Stimulated activated CD4-positive, alpha-beta T cell treated with anti-CD3 and anti-CD28 coated beads, Interleukin-12 subunit alpha, Interleukin-12 subunit beta, amount 100 ng/mL, for 24 hours (primary cell): ENCODE measurements at places on chromosomes 3 and 15.

DNA sequence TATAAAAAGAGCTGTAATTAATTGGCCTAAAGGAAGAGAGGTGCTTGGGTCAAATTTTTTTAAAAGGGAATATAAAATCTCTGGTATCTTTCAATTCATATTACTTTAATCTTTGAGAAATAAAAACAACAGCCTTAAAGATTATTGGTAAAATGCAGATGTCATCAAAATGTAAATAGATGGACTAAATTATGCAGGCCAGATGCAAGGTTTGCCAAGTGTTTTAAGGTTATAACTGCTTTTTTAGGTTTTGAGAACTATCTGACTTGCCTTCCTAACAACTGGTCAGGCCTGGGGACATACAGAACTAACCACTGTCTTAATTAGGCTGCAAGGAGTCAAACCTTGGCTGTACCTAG, 20.0 kb upstream of the OR5H1 start:
- DNase-seq = no peak

- DNase-seq = no peak
These were observed 6.0 kb upstream of the TM2D3 start for GRCh38 chr15:101657968-101658784.

- DNase-seq = no peak
These were observed 131.9 kb upstream of the STAC start for GRCh38 chr3:36248374-36248773.

DNA sequence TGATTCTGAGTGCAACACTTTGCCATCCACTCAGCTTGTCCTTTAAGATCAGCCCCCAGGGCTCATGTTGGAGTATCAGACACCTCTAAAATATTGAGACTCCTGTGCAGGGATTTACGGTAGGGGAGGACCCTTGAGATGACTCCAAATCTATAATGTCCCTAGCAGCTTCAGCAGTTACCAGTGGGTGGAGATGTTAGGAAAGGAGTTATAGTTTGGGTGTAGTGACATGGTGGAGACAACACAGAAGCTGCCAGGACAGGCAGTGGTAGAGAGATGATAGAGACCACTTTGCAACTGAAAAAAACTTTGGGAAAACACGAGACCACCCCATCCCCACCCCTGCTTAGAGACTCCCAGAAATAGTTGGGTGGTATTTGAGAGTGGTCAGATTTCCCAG, 43.3 kb upstream of the GSK3B start:
- DNase-seq = no peak

GRCh38 chr3:98553753-98554152, 22.0 kb downstream of the GPR15 start:
- DNase-seq = no peak

DNA sequence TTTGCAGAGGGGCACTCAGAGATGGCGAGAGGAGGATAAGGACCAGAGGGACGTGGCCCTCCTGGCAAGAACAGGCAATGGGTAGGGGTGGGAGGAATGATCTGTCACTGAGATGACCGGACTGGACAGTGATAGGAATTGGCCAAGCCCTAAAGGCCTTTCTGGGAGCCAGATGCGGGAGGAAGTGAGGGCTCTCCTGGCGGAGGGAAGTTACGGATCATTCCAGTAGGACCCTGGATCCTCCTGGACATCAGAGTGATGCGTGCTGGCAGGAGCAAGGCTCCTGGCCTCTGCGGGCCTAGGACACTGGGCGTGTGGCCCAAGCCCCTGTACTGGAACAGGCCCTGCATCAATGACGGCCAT, 23.4 kb downstream of the KIF7 start:
- DNase-seq = no peak

- DNase-seq = no peak
These were observed 232.6 kb upstream of the LRTM1 start for GRCh38 chr3:55160241-55160983.

DNA sequence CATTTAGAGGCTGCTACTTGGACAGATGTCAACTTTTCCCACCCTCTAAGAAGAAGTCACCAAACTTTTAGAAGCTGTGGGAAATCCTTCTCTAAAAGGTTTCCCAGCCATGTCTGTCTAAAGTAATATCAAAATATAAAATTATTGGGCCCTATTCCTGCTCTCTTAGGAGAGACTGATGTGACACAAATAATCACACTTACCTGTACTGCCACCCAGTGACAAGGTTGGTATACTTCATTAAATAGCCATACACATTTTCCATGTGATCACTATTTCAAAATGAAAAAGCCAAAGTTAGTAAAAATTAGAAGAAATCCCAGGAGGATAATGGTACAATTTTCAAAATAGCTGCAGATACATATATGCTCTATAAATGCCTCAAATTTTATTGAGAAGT, 12.6 kb downstream of the OSBPL11 start:
- no peak for DNase-seq

- DNase-seq = no peak
These were observed 55.9 kb upstream of the PIK3CB start for GRCh38 chr3:138890555-138891187.

DNA sequence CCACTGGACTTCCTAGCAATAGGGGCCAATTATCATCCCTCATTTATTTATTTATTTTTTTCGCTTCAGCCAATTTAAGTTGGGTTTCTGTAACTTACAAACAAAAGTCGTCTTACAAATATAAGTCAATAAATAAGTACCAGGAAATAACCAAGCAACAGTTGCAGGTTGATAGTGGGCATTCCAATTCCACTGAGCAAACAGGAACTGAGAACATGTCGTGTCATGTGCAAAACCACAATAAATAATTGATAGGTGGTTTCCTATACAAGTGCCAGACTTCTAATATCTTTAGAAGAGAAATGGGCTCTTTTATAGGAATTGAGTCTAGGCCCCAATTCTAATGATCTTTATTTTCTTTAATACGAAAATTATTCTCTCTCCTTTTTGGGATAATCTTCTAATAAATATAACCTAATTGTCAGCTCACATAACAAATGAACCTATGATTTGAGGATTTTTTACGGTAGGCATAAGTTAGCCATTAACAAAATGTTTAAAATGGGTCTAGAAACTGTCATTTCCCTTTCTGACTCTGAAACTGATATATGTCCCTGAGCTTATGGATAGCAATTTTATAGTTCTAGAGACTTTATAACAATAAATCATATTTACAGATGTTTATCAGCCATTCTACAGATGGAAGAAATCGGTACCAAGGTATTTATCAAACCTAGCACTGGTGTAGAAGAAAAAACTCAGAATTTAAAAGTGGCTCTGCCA, 571.8 kb downstream of the FOXP1 start:
- no peak for DNase-seq

GRCh38 chr15:68962465-68962864, 32.1 kb downstream of the SPESP1 start:
- no peak for DNase-seq

- DNase-seq = no peak
These were observed 34.3 kb downstream of the DNAH1 start for GRCh38 chr3:52350416-52350815.

- no peak for DNase-seq
These were observed 8.3 kb upstream of the BBX start for GRCh38 chr3:107514453-107514852.

- no peak for DNase-seq
These were observed 35.4 kb upstream of the RAB6B start for GRCh38 chr3:133931084-133931483.

DNA sequence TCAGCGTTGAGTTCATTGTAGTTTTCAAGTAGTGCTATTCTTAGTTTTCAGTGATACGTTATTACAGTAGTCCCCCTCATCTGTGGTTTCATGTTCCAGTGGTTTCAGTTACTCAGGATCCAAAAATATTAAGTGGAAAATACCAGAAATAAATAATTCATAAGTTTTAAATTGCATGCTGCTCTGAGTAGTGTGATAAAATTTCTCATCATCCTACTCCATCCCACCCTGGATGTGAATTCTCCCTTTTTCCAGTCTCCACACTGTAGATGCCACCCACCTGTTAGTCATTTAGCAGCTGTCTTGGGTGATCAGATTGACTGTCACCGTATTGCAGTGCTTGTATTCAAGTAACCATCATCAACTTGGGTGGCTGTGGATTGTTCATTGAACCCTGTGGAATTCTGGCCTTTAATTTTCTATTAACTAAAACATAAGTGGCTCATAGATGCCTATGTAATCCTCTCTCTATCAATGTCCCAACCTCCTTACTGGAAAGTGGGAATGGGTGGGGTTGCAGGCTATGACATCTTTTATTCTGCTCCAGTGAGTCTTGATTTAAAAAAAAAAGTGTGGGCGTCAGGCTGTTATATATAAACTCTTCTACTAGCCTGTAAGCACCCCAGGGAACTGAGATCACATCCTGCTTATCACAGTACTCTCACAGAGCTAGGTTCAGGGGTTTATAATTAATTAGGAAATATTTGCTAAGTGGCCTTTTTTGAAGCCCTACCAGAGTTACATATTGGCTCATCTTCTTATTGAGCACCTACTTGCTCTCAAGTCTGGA, 97.5 kb downstream of the CFAP20DC start:
- no peak for DNase-seq

DNA sequence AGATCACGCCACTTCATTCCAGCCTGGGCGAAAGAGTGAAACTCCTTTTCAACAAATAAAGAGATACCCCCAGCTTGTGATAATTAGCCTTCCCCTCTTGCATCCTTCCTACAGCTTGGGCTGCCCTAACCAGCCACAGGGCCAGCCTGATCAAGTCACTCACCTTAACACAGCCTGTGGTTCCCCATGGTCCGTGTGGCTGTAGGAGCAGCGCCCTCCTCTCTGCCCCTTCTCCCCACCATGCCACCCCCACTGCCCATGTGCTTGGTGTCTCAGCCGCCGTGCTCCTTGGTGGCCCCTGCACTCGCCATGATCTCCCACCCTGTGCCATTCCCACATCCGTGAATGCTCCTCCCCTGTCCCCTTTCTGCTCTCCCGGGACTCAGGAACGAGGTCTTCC, 13.2 kb upstream of the RPP14 start:
- no peak for DNase-seq

DNA sequence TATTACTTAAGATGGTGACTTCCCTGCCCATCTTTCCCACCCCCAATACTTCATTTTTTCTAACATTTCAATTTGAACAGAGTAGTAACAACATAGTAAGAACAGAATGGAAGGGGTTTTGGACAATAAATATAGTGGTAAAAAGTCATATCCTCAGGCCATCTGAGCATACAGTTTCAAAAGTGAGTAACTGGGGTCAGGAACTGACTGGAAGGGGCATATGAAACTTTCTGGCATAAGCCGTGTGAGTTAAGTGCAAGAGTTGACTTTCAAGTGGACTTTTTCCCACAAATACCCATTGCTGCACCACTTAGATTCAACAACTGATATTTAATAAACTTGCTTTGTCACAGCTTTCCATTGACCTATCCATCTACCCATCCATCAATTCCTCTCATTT, 153.5 kb upstream of the IL12A start:
- DNase-seq = no peak

DNA sequence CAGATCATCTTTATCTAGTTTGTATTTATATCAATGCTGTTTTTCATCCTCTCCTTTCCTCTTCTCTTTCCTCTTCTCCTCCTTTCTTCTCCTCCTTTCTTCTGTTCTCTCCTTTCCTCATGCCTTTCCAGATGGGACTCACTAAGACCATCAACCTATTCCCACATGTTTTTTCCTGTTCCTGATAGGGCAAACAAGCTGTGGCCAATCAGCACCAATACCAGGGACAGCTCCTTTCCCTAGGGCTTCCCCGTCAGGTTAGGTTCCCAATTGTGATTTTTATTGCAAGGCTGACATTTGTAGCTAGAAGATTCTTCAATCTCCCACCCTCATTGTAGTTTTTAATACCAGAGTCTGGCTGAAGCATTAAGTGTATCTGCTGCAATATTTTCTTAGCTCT, 76.3 kb upstream of the COL8A1 start:
- no peak for DNase-seq

DNA sequence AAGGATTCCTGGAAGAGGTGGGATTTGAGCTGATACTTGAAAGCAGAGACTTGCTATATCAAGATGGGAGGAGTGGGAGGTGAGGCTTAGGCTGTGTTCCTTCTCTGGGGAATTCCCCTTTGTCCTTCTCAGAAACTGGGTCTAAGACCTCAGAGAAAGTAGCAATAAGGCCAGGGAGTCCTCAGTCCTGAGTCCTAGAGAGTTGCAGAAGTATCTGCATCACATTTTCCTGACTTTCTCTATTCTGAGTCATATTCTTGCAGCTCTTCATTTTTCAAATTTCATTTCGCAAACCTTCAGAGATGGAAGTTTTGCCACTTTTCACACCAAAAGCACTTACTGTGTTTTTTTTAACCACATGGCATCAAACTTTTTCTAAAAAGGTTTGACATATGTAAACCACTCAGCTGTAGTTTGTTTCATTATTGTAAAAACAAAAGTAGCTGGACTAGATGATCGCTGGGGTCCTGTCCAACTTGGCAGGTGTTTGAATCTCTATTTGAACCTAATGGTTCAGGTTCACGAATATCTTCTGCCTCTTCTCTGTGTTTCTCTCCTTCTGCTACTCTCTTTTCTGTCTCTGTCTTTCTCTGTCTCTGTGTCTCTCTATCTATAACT, 21.3 kb downstream of the COLQ start:
- no peak for DNase-seq

GRCh38 chr3:25604107-25604805, 60.5 kb downstream of the TOP2B start:
- no peak for DNase-seq

DNA sequence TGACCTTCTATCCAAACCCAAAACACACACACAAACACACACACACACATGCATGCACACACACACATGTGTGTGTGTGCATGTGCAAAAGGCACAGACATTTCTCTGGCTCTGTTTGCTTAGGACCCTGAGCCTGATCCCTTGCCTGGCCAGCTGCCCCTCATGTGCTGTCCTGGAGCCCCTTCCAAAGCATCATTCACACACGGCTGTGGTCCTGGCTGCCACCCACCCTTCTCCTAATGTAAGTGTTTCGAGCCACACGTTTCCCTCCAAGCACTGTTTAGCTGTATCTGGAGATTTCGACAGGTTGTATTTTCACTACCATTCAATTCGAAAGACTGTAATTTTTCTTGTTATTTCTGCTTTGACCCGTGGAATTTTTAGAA, 45.8 kb upstream of the KLF13 start:
- no peak for DNase-seq

DNA sequence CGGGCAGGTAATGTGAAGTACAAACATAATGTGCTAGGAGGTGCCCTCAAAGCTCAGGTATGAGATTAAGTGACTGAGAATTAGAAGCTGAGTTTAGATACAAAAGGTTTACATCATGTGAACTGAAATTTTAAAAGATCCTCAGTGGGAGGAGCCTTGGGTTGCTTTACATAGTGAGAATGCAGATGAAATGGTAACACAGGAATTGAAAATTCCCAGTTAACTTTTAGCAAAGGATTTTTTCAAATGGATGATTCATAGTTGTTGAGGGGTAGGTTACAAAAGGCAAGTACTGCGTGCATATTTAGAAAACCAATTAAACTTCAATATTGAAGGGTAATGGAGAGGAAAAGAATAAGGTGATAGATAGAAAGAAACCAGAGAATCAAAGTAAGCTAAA, 157.3 kb downstream of the PLCH1 start:
- no peak for DNase-seq

- no peak for DNase-seq
These were observed 60.8 kb upstream of the ANKRD34C start for GRCh38 chr15:79221696-79222095.

DNA sequence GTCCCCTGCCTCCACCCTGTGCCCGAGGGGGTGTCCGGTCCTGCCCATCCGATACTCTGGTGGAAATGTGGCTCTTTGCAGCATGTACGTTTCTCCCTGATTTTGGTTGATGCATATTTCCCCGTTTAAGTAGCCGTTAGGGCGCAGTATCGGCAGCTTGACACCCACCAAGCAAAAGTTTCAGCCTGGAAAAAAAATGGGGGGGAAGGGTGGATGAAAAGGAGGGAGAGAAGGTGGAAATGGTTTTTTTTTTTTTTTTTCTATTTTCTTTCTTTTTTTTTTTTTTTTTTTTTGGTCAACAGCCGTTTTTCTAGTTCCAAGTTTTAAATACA, 1.3 kb downstream of the RAP2B start:
- DNase-seq = no peak
